ENCODE measurements at places on chromosomes 16 and 17. TPM values are rescaled to one million over a fixed set of nuclear protein-coding genes. Genes with fewer than 3 reads are reported as not detected.
A peak's percentile ranks its signal among the peaks of the same experiment; 100 is the strongest.

PRR15L gene
- total RNA-seq, result 22.3 TPM

RPGRIP1L gene
- 4.8 TPM for total RNA-seq

- DNase-seq, result no peak
Observed at GRCh38 chr17:75273977-75274708, 3.1 kb upstream of the MIF4GD start.

- DNase-seq, result peak; percentile 9
Observed at GRCh38 chr17:79983456-79983855, 52.2 kb downstream of the TBC1D16 start.

- DNase-seq, result peak; percentile 12
Observed at GRCh38 chr16:58503166-58503862, 3.4 kb downstream of the NDRG4 start.

GRCh38 chr17:50948711-50949110 is 82.6 kb upstream of the TOB1 start:
- DNase-seq, result no peak

GRCh38 chr17:79298799-79299198 is 224.2 kb downstream of the ENGASE start:
- no peak for DNase-seq

- DNase-seq, result no peak
Observed at GRCh38 chr16:30120340-30121105, 2.5 kb downstream of the MAPK3 start.

DNA sequence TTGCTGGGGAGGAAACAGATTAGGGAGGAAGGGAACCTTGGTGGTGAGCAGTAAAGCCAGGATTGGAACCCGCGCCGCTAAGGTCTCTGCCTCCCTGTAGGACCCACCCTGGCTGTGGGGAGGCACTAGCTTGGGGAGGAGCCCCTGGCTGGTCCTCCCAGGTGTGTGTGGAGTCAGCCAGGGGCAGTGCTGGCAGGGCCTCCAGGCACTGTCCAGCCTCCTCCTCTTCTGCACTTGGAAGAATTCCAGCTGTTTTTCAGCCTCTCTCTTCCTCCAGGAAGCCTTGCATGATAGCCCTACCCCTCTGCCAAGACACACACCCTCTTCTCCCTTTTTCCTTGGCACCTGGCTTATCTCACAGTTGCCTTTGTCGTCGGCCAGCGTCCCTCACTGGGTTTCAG is 34.8 kb downstream of the TMEM235 start:
- DNase-seq, result no peak

GRCh38 chr17:58096892-58097291 is 13.7 kb downstream of the DYNLL2 start:
- DNase-seq, result no peak

DNA sequence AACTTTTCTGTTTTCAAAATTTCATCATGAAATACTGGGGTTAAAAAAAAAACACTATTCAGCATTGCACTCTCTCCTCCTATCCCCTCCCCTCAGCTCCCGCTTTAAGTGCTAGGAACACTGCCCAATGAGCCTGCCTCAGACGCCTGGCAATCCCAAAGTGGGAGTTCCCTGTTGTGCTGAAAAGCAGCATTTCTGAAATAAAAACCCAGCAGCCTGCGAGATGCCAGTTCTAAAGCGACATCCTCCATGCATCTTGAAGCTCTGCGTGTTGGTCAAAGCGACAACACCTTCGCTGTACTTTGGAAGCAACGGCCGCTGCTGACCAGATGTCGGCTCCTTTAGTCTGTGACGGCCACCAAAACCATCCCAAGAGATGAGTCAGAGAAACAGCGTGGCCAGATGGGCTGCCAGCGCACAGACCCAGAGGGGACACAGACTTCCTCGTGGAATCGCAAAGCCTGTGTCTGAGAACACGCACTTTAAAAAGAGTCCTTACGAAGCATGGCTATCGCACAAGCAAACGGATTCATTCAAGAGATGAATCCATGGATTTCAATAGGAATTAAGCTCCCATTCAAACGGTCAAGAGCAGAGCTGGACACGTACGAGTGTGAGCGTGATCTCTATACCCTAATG is 32.8 kb downstream of the FBXO31 start:
- DNase-seq, result no peak
